ENCODE measurements at places on chromosomes 2 and 18. TPM values are rescaled to one million over a fixed set of nuclear protein-coding genes. Genes with fewer than 3 reads are reported as not detected.

STAT4 gene
- total RNA-seq, result 1.0 TPM

DNA sequence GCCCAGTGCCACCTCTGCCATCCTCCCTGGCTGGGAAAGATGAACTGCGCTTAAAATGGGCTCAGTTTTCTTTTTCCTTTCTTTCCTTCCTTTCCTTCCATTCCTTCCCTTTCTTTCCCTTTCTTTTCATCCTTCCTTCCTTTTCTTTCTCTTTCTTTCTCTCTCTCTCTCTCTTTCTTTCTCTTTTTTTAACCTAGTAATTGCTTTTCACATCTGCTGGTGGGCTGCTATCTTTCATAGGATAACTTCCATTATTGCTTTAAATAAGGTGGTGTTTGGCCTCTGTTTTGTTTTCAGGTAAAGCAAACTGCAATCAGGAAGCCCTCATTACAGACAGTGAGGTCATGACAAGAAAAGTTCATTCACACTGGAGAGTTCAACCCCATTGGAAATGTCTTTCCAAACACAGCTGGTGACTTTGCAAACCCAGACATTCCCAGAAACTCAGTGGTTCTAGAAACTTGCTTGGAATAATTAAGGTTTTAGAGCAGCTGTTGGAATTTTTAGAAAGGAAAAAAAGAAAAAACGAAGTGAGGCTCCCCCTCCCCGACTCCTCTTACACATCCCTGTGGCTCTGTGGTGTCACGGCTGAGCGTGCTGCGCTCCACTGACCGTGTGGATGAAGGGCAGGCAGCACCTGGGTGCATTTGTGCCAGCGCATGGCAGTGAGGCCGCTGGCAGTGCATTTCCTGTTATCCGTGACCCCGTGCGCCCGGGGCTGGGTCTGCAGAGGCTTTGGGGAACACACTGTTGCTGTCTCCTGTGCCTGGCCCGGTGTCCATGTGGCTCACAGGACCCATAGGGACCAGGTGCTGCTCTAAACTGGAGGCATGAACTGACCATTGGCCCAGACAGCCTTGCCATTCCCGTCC, 76.9 kb downstream of the MBP start:
- DNase-seq, result no peak
- H3K4me1 ChIP-seq, result peaks cover 63% of the 10 kb centered on the region
- no peaks in the 10 kb centered on the region for H3K27me3 ChIP-seq
- peak overlapping the region; percentile 84 for H3K27ac ChIP-seq

PLGLB1 gene
- total RNA-seq, result not detected

DNA sequence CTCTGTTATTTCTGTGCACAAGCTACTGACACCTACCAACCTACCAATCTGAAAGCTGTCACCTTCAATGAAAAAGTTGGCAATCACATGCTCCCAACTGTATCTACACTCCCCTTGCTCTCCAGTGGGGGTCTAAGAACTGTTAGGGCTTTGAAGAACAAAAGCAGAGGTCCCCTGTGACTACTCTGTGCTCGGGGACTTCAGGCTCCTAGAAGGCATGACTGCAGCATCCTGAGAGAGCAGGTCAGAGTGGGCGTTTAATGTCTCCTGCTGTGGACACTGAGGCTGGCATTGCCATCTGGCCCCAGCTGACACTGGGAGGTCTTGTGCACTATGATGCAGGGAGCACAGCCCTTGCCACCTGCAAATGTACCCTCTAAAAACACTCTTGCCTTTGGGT, 93.3 kb downstream of the ACTR2 start:
- H3K36me3 ChIP-seq, result no peaks in the 10 kb centered on the region
- H3K4me3 ChIP-seq, result no peak overlapping the region
- DNase-seq, result no peak
- no peak overlapping the region for H3K27ac ChIP-seq
